ENCODE measurements at places on chromosomes 2 and 18.

- DNase-seq = peak; percentile 53
Measured at GRCh38 chr2:113854970-113855740, 34.7 kb upstream of the ACTR3 start.

DNA sequence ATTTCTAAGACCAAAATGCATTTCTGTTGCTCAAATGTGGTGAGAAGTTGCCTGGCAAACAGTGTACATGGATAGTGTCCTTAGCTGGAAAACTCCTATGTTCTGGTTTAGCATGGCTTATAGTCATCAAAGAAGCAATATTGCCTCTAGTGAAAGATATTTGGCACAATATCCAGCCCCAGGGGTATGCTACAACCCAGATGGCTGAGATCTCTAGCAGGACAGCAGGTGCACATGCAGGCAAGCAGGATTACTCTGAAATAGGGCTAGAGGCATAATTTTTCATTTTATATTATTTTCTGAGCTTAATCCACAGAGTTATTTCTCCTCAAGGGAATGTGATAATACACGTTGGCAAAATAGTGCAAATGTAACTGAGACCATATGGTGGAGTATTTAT is 34.0 kb downstream of the CCDC195 start:
- no peak for DNase-seq

DNA sequence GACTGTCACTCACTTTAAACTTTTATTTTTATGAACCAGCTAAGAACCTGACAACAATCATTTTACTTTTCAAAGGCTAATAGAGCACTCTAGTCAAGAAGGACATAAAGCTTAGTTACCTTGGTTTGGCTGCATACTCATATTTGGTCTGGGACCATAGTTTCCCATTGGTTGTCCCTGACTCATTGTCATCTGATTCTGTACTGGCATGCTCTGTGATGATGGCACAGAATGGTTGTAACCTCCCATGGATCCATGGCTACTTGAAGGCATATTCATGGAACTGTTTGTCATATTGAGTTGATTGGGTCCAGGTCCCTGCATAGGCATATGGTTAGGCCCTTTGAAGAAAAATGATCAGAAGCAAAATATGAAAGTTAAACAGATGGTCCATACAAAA is 37.9 kb downstream of the SS18 start:
- DNase-seq = peak; percentile 25

DNA sequence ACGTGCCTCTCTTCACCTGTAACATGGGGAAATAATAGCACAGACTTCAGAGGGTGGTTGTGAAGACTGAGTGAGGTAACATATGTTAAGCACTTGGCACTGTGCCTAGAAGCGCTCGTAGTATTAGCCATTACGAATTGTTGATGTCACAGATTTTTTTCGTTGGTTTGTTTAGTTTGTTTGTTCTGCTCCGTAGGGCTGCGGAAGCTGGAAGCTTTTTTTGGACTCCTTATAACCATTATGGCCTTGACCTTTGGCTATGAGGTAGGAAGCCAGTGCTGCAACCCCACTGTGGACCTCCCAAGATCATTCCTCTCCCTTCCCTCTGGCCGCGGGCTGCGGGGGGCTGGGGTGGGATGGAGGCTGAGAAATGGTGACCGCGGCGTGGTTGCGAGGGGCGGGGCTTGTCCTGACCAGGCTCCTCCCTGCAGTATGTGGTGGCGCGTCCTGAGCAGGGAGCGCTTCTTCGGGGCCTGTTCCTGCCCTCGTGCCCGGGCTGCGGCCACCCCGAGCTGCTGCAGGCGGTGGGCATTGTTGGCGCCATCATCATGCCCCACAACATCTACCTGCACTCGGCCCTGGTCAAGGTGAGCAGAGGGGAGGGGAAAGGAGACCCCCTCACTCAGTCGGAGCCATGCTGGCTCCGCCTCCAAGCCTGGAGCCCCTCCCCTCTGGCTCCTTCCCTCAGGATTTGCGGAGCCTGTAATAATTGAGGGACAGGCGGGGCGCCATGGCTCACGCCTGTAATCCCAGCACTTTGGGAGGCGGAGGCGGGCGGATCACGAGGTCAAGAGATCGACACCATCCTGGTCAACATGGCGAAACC is 5.5 kb downstream of the SLC11A1 start:
- DNase-seq = peak; percentile 89

DNA sequence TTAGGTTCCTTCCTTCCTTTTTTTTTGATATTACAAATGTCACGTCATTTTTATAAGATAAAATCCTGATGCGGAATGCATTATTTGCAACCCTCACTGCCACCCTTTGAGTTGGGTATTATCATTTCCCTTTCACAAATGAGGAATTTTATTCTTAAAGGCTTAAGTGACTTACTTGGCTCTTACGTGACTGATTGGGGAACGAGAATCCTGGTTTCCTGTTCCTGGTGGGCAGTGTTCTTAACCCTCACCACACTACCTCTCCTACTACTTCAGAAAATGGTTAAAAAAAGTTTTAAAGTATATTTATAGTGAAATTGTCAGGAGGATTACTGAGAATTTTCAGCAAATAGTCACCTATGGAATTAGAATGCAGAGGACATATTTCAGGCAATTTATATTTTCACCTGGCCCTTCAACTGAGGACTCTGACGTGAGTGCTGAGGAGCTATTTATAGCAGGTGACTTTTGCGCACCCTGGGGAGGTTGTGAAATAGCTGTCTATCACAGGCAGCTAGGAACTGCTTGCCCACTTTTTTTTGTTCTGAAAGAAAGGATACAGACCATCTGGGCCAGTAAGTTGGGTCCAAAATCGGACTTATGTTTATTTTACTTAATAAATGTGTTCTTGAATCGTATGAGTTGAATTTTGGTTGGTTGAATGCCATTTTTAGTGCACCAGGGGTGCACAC is 18.7 kb upstream of the RASGRP3 start:
- DNase-seq = no peak

GRCh38 chr2:104472076-104472475 is 381.8 kb upstream of the POU3F3 start:
- no peak for DNase-seq

DNA sequence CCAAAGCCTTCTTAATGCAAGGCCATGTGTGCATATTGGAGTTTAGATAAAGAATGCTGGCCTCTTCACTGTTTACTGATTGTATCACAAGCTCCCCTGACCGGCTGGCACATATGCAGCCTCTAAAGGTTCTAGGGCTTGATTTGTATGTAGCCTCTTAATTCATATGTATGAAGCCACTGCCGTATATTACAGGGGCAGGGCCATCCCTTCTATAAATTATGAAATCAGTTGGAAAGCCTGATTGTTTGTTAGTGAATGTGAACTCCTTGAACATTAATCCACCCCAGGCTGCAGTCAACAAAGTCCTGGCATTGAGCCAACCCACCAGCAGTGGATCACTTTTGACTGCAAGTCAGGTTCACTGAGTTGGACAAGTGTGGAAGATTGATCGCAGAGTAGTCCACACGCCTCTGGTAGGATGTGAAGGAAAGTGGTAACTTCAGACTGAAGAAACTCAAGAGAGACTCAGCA is 61.6 kb upstream of the PARD3B start:
- DNase-seq = no peak
